Thoracic aorta (tissue), 2 donors: ENCODE measurements at places on chromosomes 1 and 21.

GRCh38 chr1:56534130-56534651 lies 45.2 kb downstream of the PLPP3 start:
- H3K4me1 ChIP-seq = peaks cover under 1% of the 10 kb centered on the region
- H3K4me3 ChIP-seq = no peak overlapping the region
- peaks cover 22% of the 10 kb centered on the region for H3K36me3 ChIP-seq
- H3K27ac ChIP-seq = no peak overlapping the region
- H3K27me3 ChIP-seq = no peaks in the 10 kb centered on the region
- DNase-seq = no peak

DNA sequence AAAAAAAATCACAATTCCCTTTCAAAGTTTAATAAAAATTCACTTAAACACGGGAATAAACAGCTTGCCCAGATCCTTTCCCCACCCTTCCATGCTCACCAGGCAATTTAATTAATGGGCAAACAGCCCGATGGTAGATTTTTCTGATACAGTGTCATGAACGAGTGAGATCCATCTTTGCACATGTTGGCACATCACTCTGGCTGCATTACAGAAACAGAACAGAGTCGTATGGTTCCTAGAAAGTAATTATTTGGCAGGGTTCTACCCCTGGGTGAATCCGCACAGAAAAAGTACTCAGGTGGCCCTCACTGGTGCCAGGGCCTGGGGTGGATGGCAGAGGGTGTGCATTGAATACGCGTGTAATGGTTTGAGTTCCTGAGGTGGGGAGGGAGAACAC lies 24.6 kb upstream of the OVAAL start:
- DNase-seq = no peak
- H3K4me1 ChIP-seq = peaks cover 20% of the 10 kb centered on the region
- H3K4me3 ChIP-seq = no peak overlapping the region
- H3K36me3 ChIP-seq = no peaks in the 10 kb centered on the region

DNA sequence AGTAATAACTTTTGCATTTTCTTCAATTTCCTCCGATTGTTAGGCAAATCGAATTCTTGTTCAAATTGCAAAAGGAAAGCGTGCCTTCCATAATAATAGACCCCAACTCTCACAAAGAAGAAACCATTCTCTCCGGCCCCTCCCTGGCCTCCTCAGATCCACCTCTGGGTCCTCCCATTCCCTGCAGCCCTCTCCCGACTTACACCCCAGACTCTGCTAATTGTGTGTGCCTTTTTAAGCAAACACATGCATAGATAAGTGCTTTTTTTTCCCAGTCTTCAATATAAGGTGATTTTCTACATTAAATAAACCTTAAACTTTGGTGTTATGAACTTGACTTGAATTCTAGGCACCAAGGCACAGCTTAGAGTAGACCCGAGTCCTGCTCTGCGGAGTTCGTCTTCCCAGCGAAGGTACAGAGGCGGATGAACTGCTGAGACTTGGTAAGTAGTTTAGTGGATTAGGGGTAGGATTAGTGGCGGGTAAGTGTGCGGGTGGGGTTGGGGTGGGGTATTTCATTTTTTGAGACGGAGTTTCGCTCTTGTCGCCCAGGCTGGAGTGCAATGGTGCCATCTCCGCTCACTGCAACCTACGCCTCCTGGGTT lies 1.5 kb downstream of the L1TD1 start:
- peaks cover 5% of the 10 kb centered on the region for H3K27me3 ChIP-seq
- H3K4me3 ChIP-seq = no peak overlapping the region
- no peak for DNase-seq
- no peaks in the 10 kb centered on the region for H3K4me1 ChIP-seq
- H3K36me3 ChIP-seq = no peaks in the 10 kb centered on the region

- DNase-seq = no peak
- H3K27ac ChIP-seq = peak overlapping the region; percentile 79
- H3K4me1 ChIP-seq = peaks cover 50% of the 10 kb centered on the region
- no peaks in the 10 kb centered on the region for H3K27me3 ChIP-seq
Observed at GRCh38 chr1:226674892-226675714, 64.0 kb downstream of the ITPKB start.

- DNase-seq = no peak
- H3K27ac ChIP-seq = no peak overlapping the region
- H3K36me3 ChIP-seq = no peaks in the 10 kb centered on the region
- H3K27me3 ChIP-seq = no peaks in the 10 kb centered on the region
- H3K4me3 ChIP-seq = no peak overlapping the region
- no peaks in the 10 kb centered on the region for H3K4me1 ChIP-seq
Observed at GRCh38 chr1:29810121-29811120, 574.1 kb downstream of the PTPRU start.

DNA sequence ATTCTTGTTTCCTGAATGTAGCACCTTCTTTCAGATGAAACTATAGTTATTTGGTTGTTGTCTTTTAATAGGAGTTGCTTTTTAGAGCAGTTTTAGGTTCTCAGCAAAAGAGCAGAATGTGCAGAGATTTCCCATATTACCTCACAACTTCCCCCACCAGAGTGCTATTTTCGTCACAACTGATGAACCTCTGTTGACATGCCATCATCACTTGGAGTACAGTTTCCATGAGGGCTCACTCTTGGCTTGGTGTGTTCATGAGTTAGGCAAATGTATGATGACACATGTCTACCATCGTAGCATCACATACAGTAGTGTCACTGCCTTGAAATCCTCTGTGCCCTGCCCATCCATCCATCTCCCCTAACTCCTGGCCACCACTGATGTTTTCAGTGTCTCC lies 3.7 kb downstream of the IBA57 start:
- H3K27me3 ChIP-seq = no peaks in the 10 kb centered on the region
- H3K4me1 ChIP-seq = peaks cover 3% of the 10 kb centered on the region
- no peak overlapping the region for H3K4me3 ChIP-seq
- no peak for DNase-seq
- no peak overlapping the region for H3K27ac ChIP-seq

GRCh38 chr1:68175621-68176398 lies 56.5 kb downstream of the WLS start:
- peaks cover 28% of the 10 kb centered on the region for H3K4me1 ChIP-seq
- H3K4me3 ChIP-seq = peak overlapping the region; percentile 36
- DNase-seq = no peak
- H3K36me3 ChIP-seq = no peaks in the 10 kb centered on the region
- no peaks in the 10 kb centered on the region for H3K27me3 ChIP-seq
- H3K27ac ChIP-seq = peak overlapping the region; percentile 61

- no peaks in the 10 kb centered on the region for H3K4me1 ChIP-seq
- DNase-seq = no peak
- no peak overlapping the region for H3K27ac ChIP-seq
Observed at GRCh38 chr1:18463063-18463462, 17.7 kb upstream of the KLHDC7A start.

GRCh38 chr1:178294654-178295053 lies 200.8 kb downstream of the RASAL2 start:
- H3K4me3 ChIP-seq = no peak overlapping the region
- H3K36me3 ChIP-seq = no peaks in the 10 kb centered on the region
- no peaks in the 10 kb centered on the region for H3K27me3 ChIP-seq

- no peak overlapping the region for H3K27ac ChIP-seq
- no peak overlapping the region for H3K4me3 ChIP-seq
- no peak for DNase-seq
- H3K36me3 ChIP-seq = no peaks in the 10 kb centered on the region
- no peaks in the 10 kb centered on the region for H3K27me3 ChIP-seq
- peaks cover 6% of the 10 kb centered on the region for H3K4me1 ChIP-seq
Observed at GRCh38 chr1:81493102-81493869, 307.4 kb upstream of the ADGRL2 start.

GRCh38 chr1:232528472-232529089 lies 101.4 kb downstream of the SIPA1L2 start:
- H3K27me3 ChIP-seq = no peaks in the 10 kb centered on the region
- H3K36me3 ChIP-seq = no peaks in the 10 kb centered on the region
- no peak overlapping the region for H3K27ac ChIP-seq
- DNase-seq = no peak
- H3K4me1 ChIP-seq = no peaks in the 10 kb centered on the region

DNA sequence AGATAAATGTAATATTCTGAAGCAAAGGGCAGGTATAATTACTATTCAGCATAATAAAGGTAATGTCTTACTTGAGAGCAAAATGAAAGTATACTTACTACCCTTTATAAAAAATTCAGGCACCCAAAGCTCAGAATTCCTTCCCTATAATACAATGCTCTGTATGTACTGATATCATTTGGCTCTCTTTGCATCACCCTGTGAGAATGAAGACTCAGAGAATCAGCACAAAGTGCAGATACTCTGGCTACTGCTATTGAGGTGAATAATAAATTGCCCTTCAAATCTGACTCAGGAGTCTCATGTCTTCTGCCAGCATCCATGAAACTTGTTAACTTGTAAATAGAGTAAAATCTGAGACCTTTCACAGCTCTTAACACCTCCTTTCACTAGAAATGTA lies 108.5 kb upstream of the KCTD3 start:
- H3K36me3 ChIP-seq = no peaks in the 10 kb centered on the region
- H3K27ac ChIP-seq = no peak overlapping the region
- no peaks in the 10 kb centered on the region for H3K27me3 ChIP-seq
- H3K4me3 ChIP-seq = no peak overlapping the region

- H3K27ac ChIP-seq = no peak overlapping the region
- no peak overlapping the region for H3K4me3 ChIP-seq
- no peaks in the 10 kb centered on the region for H3K27me3 ChIP-seq
- no peak for DNase-seq
- H3K36me3 ChIP-seq = no peaks in the 10 kb centered on the region
- peaks cover 23% of the 10 kb centered on the region for H3K4me1 ChIP-seq
Observed at GRCh38 chr21:45892156-45892915, 89.2 kb upstream of the COL6A1 start.
